ENCODE measurements at places on chromosomes 5 and 9. TPM values are rescaled to one million over a fixed set of nuclear protein-coding genes. Genes with fewer than 3 reads are reported as not detected.

GABRA6 gene
- not detected for total RNA-seq

- peak; percentile 24 for DNase-seq
- no peaks in the 10 kb centered on the region for H3K4me1 ChIP-seq
- H3K27me3 ChIP-seq: peaks cover 2% of the 10 kb centered on the region
- no peaks in the 10 kb centered on the region for H3K36me3 ChIP-seq
- no peak overlapping the region for H3K27ac ChIP-seq
- H3K4me3 ChIP-seq: no peak overlapping the region
Observed at GRCh38 chr5:63125862-63126261, 547.2 kb downstream of the LRRC70 start.

GBGT1 gene
- total RNA-seq: 4.8 TPM

GRCh38 chr9:136409557-136410455 is 608 bp downstream of the ENTR1 start:
- H3K36me3 ChIP-seq: peaks cover 62% of the 10 kb centered on the region
- peak overlapping the region; percentile 94 for H3K27ac ChIP-seq
- peak overlapping the region; percentile 90 for H3K4me3 ChIP-seq
- peak; percentile 66 for DNase-seq
- peaks cover 58% of the 10 kb centered on the region for H3K4me1 ChIP-seq

PRDM9 gene
- not detected for total RNA-seq

DNA sequence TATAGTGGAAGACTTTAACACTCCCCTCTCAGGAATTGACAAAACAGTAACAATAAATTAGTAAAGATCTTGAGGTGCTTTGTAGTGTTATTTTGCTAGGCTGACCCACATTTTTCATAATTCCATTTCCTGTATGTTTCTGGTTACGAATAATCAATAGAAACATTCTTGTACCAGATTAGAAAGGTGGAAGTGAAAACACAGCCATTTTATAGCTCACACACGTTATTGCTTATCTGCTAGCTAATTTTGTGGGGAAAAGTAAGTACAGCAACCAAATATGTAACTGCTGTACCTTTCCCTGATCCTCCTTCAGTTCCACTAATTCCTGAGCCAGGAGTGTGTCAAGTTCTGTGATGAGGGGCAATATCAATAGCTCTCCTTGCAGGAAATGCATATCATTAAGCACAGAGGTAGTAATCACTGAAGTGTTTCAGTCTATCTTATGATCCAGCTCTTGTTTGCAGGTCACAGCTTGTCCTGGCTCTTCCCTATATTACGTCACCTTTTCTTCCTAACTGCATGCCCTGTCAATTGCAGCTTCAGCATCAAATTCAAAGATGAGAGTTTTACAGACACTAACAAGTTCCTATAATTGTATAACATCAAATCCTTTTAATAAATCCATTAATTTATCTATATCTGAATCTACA is 59.4 kb downstream of the MINAR2 start:
- H3K36me3 ChIP-seq: no peaks in the 10 kb centered on the region
- H3K27me3 ChIP-seq: peaks cover 5% of the 10 kb centered on the region
- H3K4me1 ChIP-seq: no peaks in the 10 kb centered on the region
- no peak overlapping the region for H3K4me3 ChIP-seq
- DNase-seq: no peak
- H3K27ac ChIP-seq: no peak overlapping the region

DNA sequence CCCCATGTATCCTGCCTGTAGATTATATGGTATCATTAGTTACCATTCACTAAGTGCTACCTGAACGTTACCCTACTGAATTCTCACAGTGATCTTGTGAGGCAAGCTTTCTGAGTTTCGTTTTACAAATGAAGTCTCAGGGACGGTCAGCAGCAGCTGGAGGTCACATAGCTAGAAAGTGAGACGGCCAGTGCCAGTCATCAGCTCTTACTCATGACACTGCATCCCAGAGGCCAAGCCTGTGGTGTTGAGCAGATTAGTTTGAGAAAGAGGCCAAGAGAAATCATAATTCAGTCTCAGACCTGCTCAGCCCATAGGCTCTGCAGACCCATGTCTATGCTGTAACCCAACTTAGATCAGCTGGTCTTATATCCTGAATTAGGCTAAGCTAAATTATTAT is 95.7 kb upstream of the EGFLAM start:
- H3K4me1 ChIP-seq: no peaks in the 10 kb centered on the region
- peaks cover 9% of the 10 kb centered on the region for H3K27me3 ChIP-seq
- H3K27ac ChIP-seq: no peak overlapping the region
- no peak overlapping the region for H3K4me3 ChIP-seq

BARX1 gene
- total RNA-seq: 1.8 TPM

DNA sequence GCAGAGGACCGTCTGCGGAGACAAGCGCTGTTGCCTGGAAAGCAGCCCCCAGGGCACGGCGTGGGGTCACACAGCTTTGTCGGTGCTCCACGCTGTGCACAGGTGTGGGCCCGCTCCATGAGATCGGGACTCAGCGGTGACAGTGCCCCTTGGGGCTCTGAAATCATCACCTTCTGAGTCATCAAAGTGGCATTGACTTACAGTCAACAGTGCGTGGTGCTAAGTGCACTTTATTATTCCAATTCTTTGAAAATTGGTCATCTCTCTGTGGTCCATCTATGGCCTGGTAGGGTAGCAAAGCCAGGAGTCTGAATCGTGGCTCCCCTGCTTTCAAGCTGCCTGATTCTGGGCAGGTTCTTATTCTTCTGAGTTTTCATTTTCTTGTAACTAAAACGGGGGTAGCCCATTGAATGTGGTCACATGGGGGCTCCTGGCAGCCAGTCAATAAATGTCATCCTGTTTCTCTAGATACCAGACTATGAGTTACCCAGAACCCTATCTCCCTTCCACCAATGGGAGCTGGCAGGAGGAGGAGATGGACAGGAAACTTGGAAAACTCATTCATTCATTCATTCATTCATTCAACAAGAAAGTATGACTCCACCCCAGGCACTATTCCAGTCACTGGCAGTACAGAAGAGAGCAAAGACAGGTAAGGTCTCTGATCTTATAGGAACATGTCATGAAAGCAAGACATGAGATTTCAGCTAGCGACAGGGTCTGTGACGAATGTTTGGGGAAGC is 20.3 kb upstream of the UNC5A start:
- no peak overlapping the region for H3K4me3 ChIP-seq
- DNase-seq: no peak
- no peaks in the 10 kb centered on the region for H3K36me3 ChIP-seq
- H3K4me1 ChIP-seq: no peaks in the 10 kb centered on the region
- no peak overlapping the region for H3K27ac ChIP-seq
- peaks cover 27% of the 10 kb centered on the region for H3K27me3 ChIP-seq

TMEM232 gene
- total RNA-seq: 1.2 TPM

DNA sequence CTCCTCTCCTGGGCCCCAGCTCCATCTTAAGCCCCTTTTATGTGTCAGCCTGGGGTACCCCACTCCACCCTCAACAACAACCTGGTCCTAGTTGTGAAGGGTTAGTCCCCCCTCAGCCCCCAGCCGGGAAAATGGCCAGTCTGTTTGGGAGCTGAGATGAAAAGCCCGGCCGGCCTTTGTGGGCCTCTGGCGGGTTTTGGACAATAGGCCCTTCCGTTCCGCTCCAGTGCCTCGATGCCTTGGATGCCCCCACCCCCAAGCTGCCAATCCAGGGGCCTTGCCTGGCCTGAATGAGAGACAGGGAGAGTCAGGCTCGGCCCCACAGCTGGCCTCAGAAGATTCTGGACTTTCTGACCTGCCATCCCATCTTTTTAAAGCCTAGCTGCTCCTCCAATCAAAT is 9.2 kb downstream of the CNTFR start:
- H3K36me3 ChIP-seq: no peaks in the 10 kb centered on the region
- no peak overlapping the region for H3K4me3 ChIP-seq
- H3K27me3 ChIP-seq: peaks cover 65% of the 10 kb centered on the region
- H3K27ac ChIP-seq: no peak overlapping the region
- peaks cover 9% of the 10 kb centered on the region for H3K4me1 ChIP-seq

HTR4 gene
- total RNA-seq: not detected
